ENCODE measurements at places on chromosomes 4 and X. TPM values are rescaled to one million over a fixed set of nuclear protein-coding genes. Genes with fewer than 3 reads are reported as not detected.

HSD17B13 gene
- 0.58 TPM for total RNA-seq

VCX gene
- total RNA-seq: not detected

WDR17 gene
- 0.42 TPM for total RNA-seq

P2RY10 gene
- 87.4 TPM for total RNA-seq

HERC5 gene
- total RNA-seq: 22.1 TPM

AFP gene
- not detected for total RNA-seq

GYPE gene
- 0.58 TPM for total RNA-seq

All from CD4-positive, alpha-beta memory T cell (primary cell).